HFF-Myc (cell line): ENCODE measurements at places on chromosomes 6 and 20.

DNA sequence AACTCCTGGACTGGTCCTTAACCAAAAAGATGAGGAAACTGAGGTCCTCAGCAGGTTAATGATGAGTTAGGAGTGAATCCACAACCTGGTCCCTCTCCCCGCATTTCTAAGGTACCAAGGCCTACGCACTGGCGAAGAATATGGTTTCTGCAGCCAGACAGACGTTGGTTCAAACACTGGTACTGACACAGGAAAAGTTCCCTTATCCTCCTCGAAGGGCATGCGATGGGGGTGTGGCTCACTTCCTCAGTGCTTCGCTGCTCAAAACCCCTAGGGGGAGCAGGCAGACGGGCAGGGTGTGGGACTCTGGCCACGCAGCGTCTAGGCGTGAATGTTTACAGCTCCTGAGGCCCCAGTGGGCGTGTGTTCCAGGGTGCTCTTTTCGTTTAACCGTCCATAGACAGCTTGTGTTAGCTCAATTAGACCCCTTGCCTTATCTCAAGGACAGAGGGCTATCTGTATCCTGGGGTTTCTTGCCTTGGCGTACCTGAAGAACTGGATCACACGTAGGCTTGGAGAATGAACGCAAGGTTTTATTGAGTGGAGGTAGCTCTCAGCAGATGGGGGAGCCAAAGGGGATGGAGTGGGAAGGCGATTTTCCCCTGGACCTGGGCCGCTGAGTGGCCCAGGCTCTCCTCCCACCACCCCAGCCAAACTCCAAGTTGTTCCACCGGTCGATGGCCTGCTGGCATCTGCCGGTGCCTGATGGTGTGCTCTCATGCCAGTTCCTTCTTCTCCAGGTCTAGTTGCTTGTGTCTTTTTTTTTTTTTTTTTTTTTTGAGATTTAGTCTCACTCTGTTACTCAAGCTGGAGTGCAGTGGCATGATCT is 31.8 kb upstream of the PTPN1 start:
- DNase-seq: no peak

- no peak for DNase-seq
These were observed 5.3 kb downstream of the SLC26A8 start for GRCh38 chr6:36019167-36019566.

DNA sequence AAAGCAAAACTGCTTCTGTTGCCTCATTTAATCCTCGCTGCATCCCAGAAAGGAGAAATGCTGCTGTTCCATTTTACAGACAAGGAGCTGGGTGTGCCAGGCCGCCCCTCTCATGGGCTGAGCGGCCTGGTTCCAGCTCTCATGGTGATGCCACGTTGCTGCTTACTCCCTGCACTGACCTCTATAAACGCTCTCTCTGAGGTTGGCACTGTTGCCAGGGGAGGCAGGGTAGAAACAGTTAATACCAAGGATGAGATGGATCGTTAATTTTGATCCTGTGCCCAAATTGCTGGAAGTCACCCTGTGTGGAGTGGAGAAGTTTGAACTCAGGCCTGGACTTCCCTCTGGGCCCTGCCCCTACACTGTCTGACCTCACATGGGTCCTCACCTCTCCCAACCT is 25.6 kb downstream of the SIRPA start:
- DNase-seq: no peak

DNA sequence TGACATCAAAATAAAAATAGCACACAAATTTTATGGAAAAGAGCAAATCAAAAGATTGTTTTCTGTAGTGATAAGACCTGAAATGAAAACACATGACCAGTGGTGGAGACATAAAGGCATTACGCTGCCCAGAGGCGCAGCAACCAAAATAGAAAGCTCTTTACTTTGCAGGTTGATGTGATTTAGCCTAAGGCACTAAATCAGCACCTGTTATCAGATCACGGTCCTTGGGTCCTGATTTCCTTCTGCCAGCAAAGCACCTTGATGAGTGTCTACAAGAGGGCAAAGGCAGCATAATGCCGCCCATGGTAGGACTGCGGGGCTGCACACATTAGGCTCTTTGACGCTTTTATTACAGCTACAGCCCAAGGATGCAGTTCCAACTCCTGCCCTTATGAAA is 19.3 kb upstream of the RAMACL start:
- DNase-seq: no peak

DNA sequence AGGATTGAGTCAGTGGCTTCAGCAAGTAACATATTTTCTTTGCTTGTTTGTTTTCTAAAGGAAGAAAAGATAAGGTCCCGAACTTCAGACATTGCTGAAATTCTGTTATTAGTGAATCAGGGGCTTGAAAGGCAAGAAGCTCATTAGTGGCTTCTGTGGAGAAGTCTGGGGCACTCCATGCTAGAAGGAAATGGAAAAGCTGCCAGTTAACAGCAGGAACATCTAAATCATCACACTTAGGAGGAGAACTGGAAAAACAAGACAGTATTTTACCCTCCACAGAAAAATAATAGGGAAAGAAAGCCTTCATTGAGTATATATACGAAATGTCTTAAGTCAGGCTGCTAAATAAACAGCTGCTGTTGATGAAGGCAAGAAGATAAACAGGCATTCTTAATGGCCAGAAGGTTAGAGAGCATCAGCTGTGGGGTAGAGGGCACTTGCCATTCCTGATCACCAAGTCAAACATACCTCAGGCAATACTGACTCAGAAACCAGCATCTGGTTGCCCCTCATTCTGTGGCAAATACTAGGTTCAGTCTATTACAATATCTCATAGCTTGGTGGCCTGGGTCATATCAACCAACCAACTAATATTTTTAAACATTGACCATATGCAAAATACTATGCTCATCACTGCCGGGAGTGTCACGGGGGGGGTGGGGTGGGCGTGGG is 143.2 kb upstream of the TENT5A start:
- DNase-seq: no peak

DNA sequence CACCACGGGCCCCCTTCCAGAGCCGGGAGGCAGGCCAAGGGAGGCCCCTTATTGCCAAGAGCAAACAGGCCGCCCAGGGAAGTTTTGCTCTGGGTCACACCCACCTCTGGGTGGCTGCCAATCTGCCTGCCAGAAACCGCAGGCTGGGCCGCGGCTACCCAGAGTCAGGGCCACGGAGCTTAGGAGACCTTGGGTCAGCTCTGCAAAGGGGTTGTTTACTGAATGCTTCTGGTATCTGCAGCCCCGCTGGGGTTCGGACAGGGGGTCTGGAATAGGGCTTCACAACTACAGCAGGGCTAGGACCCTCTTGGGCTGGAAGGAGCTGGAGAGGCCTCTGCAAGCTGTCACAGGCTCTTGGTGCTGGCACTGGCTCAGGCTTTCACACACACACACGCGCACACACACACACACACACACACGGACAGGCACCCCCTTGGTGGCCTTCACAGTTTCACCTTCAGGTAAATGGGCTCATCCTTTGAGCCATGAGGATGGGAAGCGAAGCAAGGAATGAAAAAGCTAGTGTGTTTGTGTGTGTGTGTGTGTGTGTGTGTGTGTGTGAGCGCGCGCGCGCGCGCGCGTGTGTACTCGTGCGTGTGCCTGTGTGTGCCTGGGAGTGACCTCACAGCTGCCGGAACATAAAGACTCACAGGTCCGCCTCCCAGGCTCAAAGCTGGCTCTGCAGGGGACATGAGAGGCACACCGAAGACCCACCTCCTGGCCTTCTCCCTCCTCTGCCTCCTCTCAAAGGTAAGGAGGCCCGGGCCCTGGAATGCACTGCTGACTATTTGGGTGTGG is at the start of gene CCN5:
Gene CCN5, plus strand, starts transcription at position 669 of the 798 bp plus-strand sequence. Its CDS starts 22 bp downstream, at position 691.
- DNase-seq: no peak

- DNase-seq: no peak
These were observed 257.8 kb downstream of the CDC5L start for GRCh38 chr6:44645276-44645675.
